ENCODE measurements at places on chromosomes 16 and 17.

DNA sequence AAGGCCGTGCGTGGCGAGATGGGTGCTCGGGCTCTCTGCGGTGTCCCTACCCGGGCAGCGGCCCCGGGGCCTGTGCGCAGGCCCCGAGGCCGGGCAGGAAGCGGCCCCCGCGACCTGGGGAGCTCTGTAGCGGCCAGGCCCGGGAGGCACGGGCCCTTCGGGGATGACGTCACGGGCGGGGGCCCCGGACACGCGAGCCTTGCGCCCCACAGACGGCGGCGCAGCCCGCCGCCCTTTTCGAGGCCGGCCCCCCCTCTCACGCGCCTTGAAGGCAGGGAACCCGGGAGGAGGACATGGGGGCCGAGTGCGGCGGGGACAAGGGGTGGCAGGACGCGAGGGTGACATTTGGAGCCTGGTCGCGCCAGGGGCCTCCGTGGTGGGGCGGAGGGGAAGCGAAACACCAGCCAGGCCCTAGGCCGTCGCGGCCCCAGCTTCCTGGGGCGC, 1.1 kb downstream of the RAI1 start:
- peak; percentile 75 for DNase-seq

GRCh38 chr17:21573961-21574610, 118.2 kb upstream of the KCNJ18 start:
- DNase-seq, result peak; percentile 2

GRCh38 chr17:42288803-42289610, 709 bp downstream of the STAT5A start:
- peak; percentile 61 for DNase-seq

- DNase-seq, result no peak
These were observed 21.0 kb upstream of the ENDOV start for GRCh38 chr17:80393961-80394360.

DNA sequence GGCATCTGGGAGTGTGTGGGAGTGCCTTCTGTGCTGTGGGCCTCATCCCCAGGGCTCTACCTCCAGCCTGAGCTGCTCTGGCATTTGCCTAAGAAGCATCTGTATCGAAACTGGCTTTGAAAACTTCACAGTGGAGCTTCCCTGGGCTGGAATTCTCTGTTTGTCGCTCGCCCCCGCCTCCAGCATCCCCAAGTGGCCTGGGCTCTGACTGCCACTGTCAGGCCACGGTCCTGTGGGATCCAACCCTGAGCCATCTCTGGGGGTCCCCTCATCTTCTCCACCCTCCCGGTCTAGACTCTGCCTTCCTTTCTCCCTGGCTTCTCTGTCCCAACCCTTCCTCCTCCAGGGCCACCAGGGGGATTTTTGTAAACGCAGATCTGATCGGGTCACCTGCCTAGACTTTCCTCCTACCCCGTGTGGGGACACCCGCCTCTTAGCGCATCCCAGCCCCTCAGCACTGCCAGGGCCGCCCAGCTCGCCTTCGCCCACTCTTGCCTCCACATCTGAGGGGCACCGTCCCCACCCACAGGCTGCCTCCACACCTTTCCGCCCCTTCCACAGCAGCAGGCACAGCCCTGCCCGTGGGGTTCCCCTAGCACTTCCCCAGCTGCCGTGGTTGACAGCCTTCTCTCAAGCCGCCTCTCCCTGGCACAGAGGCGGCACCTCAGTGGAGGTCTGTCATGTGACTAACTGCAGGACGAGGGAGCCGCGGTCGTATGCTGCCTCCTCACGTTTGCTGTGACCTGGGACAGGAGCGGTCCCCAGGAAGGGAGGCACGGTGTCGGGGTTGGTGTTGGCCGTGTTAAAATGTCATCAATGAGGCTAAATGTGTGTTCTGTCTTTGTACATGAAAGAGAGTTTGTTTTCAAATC, 12.0 kb downstream of the TBC1D24 start:
- peak; percentile 80 for DNase-seq

DNA sequence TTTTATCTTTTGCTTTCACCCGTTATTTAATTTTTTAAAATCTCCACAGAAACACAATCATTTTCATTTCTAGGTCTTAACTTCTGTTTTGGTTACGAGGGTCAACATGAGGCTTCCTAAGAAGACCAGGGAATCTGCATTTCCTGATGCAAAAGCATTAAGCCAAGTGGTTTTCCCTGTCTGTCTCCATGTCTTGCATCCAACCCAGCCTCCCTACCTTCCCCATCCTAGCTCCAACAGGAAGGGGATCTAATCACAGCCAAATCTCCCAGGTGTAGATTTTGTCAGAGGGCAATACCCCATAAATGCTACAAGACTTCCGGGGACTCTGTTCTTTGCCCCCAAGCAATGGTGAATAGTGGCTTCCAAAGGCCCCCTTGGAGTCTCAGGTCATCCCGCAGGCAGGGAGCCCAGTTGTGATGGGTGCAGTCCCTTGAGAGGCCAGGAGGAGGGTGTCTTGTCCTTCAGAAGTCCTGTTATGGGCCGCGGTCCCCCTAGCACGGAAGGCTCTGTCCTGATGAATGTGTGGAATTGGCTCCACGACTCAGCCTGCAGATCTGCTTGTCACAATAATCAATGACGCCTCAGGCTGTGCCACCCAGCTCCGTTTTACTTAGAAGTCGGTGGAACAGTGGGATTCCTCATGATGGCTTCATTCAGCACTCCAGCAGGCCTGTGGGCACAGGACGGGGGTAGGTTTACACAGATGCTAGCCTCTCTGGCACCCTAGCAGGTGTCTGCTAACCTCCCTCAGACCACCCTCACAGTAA, 141.1 kb downstream of the RGS9 start:
- DNase-seq, result peak; percentile 3

- DNase-seq, result no peak
These were observed 60.8 kb downstream of the TBC1D16 start for GRCh38 chr17:79974566-79975497.

DNA sequence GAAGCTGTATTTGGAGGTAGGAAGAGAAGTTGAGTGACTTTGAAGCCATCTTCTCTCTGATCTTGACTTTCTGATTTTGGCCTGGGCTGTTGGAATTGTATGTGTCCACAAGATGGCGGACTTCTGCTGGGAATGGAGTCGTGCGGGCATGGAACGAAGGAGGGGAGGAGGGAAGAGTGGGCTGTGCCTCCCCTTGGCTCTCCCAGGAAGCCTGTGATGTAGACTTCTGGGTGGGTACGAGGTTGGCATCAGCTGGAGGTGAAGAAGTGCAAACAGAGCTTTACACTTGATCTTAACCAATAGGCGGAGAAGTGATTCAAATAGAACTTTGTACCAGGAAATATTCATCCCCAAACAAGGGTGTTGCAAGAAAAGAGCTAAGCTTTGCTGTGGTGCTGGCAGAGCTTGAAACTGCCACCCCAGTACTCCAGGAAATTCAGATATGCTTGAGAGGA, 7.4 kb upstream of the TMEM220 start:
- no peak for DNase-seq

DNA sequence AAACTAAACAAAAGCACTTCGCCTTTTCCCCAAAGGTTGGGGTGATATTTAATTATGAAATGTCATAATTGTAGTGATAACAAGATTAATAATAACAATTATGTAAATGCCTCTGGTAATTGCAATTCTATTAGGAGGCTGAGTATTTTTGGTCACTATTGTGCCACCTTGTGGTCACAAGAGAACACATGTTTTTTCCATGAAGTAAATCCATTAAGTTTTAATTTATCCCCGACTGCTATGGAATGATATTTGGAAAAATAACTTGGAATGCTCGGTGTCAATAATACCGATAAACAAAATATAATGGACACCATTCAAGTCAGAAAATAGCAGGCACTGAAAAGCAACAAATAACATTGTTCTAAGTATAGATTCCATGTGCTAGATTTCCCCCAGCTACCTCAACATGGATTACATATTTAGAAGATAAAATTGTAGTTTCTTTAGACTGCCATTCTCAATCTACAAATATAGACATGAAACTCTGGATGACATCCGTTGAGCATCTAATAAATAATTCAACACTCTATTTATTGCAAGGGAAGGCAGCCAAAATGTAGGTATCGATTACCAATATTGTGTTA, 25.0 kb upstream of the KCNJ2 start:
- no peak for DNase-seq

DNA sequence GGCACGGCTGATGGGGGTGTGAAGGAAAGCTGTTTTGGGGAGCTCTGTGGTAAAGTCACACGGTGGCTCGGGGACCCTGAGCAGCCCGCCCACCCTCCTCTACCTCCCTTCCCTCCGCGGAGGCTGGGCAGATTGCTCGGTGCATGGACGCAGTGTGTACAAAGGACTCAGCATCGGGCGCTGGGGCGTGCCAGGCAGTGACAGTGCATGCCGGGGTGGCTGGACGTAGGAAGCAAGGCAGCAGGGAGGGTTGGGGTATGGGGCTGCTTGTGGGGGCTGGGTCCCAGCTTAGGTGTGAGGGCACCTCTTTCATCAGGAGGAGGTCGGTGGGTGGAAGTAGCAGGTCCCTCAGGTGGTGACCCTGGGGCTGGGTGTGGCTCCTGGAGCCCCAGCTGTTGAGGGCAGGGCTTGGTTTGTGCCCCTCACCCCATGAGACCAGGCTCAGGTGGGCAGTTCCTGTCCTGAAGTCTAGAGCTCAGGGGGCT, 159.9 kb upstream of the GSE1 start:
- DNase-seq, result no peak

- DNase-seq, result no peak
These were observed 79.1 kb upstream of the SEC14L1 start for GRCh38 chr17:77061669-77062068.

DNA sequence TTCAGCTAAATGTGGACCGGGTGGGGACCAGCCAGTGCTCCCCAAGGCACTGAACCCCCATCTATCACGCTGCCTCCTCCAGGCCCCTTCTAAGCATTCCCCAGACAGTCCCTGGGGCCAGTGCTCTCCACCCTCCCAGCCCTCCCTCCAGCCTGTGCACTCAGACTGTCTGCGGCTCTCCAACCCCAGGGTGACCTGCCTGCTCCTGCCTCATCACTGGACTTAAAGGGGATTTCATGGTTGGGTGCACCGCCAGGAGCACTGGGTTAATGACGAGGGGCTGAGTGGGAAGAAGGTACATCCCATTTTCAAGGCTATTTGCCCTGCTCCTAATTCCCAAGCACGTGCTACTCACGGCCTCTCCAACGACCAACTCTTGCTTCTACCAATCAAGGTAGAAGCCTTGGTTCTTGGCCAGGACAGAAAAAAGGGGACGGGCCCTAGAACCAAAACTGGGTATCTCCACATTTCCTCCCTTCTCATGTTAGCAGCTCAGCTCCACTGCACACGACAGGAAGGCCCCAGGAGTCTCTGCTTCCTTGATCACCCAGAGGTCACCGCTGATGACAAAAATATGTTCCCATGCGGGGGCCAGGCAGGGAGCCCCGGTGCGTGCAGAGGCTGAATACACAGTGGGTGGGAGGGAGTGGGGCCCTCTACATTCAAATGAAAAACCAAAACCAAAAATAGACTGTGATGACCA, 3.5 kb upstream of the ABR start:
- no peak for DNase-seq

DNA sequence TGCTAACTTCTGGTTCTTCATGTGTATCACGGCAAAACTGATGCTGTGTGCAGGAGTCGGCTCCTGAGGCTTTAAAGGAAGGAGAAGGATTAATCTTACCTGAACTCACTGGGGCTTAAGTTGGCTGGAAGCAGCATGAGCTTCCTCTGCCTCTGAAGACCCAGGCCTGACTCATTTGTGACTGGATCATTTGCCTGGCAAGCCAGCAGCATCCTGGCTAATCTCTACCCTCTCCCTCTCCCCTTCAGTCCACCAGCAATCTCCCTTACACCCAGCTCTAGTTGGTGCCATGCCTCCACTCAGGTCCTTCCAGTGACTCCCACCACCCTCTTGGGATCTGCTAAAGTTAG, 150.3 kb downstream of the IRX3 start:
- DNase-seq, result no peak

- no peak for DNase-seq
These were observed 294.4 kb upstream of the IRX5 start for GRCh38 chr16:54636221-54636793.

- no peak for DNase-seq
These were observed 450 bp upstream of the C1QBP start for GRCh38 chr17:5439446-5439764.

- no peak for DNase-seq
These were observed 14.6 kb upstream of the ETV4 start for GRCh38 chr17:43560461-43561427.

DNA sequence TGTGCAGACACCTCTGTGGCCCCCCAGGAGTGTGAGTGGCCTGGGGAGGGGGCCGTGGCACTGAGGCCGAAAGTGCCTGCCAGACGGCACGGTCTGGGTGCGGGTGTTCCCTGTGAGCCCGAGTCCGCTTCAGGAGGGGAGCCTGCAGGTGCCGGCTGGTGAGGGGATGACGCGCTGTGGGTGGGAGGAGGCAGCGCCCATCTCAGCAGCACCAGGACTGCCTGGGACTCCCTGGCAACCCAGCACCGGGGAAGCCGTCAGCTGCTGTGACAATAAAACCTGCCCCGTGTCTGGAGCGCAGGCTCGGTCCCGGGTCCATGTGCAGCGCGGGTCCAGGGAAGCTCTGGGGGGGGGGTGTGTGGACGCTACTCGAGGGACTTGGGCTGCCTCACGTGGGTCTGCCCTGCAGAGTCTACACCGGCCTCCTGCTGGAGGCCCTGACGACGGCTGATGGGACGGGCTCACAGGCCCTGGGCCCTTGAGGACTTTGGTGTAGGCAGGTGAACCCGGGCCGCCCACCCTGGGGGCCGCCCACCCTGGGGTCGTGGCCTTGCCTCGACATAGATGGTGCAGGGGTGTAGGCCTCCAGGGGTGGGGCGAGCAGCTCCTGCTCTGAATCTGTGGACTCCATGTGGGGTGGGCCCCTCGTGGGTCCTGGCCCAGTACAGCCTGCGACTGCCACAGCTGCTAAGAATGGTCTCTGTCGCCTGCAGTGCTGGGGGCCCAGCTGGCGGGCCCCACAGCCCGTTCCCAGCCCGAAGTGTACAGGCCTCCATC, 5.9 kb upstream of the RAB40C start:
- DNase-seq, result no peak

DNA sequence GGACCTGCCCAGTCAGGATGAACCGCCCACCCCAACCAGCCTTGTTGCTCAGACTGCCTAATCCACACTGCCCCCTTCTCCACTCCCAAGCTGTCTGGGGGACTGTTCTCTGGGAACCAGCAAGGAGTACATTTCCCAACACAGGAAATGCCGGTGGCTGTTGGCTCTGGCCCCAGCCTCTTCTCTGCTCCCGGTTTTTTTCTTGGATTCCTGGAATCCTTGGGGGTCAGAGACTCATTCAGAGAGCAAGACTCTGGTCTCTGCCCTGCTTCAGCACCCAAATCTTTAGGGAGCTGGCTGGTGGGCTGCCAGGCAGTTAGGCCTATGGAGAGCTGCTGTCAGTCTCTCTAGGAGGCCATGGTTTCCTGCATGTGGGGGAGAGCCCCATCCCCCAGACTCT, 10.8 kb upstream of the MTMR4 start:
- DNase-seq, result no peak
